Stimulated activated CD4-positive, alpha-beta T cell treated with anti-CD3 and anti-CD28 coated beads, TNF-alpha, amount 100 ng/mL, for 4 hours (primary cell): ENCODE measurements at places on chromosomes 6 and 20.

DNA sequence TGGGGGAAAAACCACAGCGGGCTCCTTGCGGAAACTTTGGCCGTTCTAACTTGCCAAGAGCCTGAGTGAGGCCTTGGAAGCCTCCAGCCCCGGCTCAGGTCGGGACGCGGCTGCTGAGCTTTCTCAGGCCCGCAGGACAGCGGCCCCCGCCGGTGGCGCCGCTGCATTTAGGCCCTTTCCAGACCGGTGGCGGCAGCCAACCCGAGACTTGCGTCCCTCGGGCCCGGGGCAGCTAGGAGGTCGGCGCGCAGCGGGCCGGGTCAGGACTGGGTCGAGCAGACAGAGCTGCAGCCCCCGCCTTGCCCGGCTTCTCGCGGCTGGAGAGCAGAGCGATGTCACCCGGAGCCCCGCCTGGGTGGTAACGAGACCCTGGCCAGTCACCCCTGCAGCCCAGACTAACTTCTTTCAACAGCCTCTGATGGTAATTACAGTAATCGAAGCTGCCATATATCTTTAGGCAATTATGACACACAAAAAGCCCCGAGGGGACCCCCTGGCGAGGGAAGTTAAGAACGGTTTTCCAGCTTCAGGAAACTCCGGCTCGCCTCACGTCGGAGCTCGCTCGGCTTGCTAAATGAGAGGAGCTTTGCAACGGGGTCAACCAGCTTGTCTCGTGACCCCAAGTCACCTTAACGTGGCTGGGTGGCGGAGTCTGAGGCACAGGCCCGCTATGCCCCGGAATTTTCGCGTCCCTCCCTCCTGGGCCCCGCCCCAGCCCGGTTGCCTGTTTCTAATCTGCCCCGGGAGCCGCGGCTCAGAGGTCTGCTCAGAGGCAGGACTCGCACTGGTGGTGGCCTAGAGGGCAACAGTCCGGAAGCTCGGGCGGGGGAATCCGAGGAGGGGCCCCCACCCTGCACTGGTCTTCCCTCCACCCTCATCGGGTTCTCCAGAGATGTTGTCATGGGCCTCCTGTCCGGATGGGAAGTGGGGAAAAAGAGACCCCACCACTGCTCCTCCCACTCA is 3.0 kb downstream of the NR2E1 start:
- no peak for DNase-seq

GRCh38 chr6:152122434-152122833 is 315.0 kb downstream of the ESR1 start:
- no peak for DNase-seq

DNA sequence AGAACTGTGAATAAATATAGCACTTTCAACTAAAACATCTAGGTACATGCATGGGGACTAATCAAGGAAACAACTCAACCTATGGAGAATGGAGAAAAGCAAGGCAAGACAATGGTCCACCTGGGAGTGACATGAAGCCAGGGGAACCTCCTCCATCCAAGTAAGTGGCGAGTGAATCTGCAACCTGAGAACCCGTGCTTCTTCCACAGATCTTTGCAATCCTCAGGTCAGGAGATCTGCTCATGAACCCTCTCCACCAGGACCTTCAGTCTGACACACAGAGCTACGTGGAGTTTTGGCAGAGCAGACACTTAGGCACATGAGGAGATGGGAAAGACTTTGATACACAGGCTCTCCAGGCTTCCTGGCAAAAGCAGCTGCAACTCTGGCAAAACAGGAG is 58.8 kb upstream of the KHDRBS2 start:
- no peak for DNase-seq

GRCh38 chr20:56487216-56487615 is 18.8 kb downstream of the RTF2 start:
- DNase-seq = no peak

GRCh38 chr6:83556871-83557270 is 44.5 kb downstream of the PRSS35 start:
- DNase-seq = no peak

- no peak for DNase-seq
Measured at GRCh38 chr6:46440641-46441040, 50.6 kb downstream of the RCAN2 start.

DNA sequence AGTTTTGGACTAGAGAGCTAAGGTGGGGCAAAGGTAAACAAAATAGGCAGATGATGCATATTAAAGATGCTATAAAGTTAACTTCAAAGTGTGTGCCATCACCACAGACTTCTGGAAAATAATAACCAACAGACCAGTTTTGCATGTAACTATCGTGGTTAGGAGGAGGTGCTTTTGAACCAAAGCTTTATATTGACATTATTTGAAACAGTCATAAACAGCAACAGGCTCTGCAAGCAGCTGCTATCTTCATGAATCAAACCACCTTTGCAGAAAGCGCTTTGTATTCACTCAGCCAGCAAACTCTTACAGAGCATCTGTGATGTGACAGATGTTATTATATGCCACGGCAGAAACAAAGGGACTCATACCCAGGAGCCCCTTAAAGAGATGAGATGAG is 81.9 kb downstream of the CRYBG1 start:
- DNase-seq = no peak

GRCh38 chr20:11032611-11033010 is 358.8 kb upstream of the JAG1 start:
- DNase-seq = no peak

DNA sequence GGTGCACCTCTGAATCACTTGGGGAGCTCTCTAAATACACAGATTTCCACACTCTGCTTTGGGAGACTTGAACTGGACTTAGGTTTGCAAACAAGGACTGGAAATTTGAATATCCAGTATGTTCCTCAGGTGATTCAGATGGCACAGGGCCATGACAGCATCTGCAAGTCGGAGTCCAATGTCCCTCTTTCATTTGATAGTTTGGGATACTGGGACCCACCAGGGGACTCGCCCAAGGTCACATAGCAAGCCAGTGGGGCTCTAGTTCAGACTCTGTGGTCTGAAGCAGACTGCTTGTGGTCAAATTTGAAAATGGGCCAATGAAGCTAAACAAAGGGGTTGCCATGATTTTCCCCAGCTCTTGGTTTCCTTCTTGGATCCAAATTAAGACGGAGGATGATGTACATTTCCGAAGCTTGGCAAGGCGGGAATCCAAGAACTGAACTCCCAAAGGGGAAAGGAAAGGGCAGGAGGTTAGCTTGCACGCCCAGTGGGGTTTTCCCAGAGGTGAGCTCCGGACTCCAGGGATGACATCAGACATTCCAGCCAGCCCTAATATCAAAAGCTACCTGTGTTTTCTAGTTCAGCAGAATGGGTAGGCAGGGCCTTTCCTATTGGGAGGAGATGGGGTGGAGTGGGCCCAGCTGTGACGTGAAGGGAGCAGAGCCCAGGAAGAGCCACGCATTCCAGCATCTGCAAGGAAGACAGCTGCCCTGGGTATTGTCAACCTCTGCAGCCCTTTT is 3.4 kb upstream of the SYS1 start:
- no peak for DNase-seq

DNA sequence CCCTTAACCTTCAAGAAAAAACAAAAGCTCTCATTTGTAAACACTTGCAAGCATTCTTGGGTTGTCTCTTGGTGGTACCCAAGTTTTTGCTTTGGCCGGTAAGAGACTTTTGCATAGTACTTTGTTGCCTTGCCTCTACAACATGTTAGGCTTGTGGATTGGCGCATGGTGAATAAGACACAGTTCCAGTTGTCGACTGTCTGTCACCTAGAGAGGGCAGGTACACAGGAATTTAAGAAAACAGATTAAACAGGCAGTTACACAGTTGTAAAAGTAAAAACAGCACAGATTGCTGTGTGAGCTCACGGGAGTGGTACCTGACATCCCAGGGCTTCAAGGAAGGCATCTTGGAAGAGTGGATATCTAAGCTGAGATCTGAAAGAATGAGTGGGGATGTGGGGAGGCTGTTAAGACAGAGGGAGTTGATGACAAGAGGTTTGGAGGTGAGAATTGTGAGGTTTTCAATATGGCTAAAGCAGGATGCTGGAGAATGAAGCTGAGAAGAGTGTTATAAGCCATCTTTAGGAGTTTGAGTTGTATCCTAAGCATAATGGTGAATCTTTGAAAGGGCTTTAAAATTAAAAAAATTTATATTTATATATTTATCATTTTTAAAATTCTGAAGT is 19.2 kb downstream of the UTRN start:
- no peak for DNase-seq

GRCh38 chr6:3788408-3789017 is 37.0 kb upstream of the PXDC1 start:
- DNase-seq = no peak

DNA sequence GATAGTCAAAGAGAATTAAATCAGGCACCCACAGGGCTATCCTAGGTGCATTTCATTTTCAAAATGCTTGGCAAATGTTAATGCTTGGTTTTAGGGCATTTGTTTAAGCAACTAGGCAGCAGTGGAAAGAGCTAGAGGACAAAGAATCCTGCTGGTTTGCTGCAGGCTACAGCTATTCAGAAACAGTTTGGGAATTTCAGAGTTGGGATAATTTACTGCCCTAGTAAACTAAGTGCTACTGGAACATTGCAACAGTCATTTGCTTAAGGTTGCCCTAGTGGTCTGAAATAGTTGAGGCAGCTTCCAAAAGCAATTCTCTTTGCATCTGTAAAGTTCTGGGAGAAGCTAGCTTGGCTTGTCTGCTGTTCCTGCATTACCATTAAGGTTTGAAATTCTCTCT is 312.7 kb downstream of the LAMA2 start:
- DNase-seq = no peak

- DNase-seq = peak; percentile 63
Measured at GRCh38 chr6:42782689-42783176, 881 bp downstream of the BICRAL start.
